Stimulated activated CD4-positive, alpha-beta T cell treated with anti-CD3 and anti-CD28 coated beads, Interleukin-15, amount 100 ng/mL, for 1 hour (primary cell): ENCODE measurements at places on chromosomes 4 and X.

- no peak for DNase-seq
Observed at GRCh38 chrX:20445109-20445508, 178.4 kb upstream of the RPS6KA3 start.

GRCh38 chrX:10157543-10157942, 768 bp downstream of the CLCN4 start:
- no peak for DNase-seq

DNA sequence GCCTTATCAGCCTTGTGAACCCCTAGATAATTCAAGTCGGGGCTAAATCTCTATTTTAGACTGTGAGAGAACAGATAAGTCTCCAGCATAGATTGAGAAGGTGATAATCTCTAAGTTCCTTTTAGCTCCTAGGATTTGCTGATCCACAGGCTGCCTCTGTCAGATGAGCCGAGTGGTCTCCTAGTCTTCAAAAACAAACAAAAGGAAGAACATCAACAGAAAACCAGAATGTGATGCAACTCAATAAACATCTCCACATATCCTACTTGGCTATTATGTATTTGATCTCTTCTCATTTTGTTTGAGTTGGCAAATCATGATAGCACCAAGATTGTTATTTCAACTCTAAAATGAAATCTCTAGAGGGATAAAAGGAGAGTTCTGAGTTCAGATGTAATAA, 88.4 kb upstream of the SLC7A11 start:
- no peak for DNase-seq

- DNase-seq, result no peak
Observed at GRCh38 chrX:103373581-103373980, 2.8 kb upstream of the BEX3 start.

DNA sequence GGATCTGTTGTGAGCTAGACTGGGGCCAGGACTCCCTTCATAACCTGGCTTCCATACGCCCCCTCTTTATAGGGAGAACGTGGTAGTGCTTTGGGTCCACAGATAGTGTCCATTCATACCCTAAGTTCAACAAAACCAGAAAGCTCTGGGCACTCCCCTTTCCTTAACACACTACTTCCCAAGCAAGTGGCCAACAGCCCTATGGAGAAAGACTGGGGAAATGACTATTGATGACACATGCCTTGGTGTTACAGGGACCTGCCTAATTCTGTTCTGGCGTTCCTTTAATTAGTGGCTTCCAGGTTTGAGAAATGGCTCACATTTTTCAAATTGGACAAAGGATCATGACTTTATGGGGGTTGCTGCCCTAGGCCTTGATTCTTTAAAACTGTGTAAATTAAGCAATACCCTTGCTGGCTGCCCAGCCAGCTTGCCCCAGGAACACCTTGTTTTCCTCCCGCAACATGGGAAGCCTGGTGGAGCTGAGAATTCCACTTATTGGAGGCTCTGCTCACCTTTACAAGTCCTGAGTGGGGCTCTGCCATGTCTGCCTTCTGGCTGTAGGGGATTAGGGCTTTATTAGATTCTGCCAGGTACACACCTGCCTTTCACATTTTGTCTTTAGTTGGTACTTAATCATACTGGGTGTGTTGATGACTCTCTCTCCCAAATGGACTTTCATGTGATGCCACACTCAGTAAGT, 61.1 kb downstream of the RGS12 start:
- no peak for DNase-seq

- no peak for DNase-seq
Observed at GRCh38 chr4:169089004-169089403, 78.9 kb upstream of the CBR4 start.

DNA sequence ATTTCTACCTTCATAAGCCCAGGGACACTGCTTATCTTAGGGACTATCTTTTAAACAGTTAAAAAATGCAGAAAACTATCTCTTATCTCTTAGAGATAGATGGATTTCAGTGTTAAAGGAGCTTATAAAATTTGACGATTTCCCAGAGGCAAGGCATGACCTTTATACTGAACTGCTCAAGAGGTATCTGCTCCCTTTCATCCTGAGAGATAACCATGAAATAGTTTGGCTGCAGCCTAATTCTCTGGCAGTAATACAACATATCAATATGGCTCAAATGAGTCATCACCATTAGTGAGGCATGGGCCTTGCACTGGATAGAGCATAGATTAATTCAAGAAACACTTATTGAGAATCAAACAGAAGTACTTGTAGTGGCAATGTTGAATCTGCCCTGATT, 348.2 kb upstream of the GRIA3 start:
- DNase-seq, result no peak
